Fibroblast of lung (primary cell): ENCODE measurements at places on chromosomes 12 and 14. TPM values are rescaled to one million over a fixed set of nuclear protein-coding genes. Genes with fewer than 3 reads are reported as not detected.

The CYP46A1 gene
- under 0.01 and 0.33 TPM in 2 replicates for total RNA-seq

The BCL2L14 gene
- not detected in 2 replicates for total RNA-seq

GRCh38 chr12:3204143-3204542, 127.0 kb downstream of the TSPAN9 start:
- DNase-seq: no peak

DNA sequence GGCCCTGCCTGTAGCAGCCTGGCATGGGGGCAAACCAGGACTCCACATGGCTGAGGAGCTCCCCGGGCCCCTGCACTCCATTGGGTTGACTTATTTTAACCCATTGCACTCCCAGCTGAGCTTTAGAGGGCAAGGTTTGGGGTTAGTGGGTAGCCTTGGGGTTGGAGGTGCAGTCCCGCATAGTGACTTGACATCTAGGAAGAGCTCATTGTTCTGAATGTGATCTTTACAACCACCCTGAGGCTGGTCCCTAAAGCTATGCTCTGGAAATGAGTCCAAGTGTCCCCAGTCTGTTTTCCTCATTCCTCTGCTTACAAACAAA, 36.4 kb downstream of the NFKBIA start:
- no peak for DNase-seq

- DNase-seq: no peak
Observed at GRCh38 chr12:10223208-10223607, 10.5 kb downstream of the GABARAPL1 start.

The CRACR2A gene
- 3.3 and 5.8 TPM in 2 replicates for total RNA-seq

The GYS2 gene
- not detected in 2 replicates for total RNA-seq

DNA sequence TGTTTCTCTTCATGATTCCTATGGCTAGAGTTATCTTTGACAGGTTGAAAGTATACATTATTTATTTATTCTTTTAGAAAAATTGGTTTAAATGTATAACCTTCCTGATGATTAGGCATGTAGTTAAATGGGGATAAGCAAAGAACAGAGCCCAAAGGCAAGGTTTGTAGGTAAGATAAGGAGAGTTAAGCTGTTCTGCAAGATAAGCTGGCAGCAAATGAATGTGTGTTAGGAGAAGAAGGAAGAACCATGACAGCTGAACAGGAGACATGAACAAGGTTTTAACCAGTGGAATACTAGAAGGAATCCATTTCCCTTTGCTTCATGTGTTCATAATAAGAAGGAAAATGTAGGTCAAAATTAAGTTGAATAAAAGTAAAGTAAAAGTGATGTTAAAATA, 1330.1 kb upstream of the USP15 start:
- no peak for DNase-seq

GRCh38 chr14:75196468-75196867, 20.1 kb upstream of the TMED10 start:
- DNase-seq: no peak

The RPS29 gene
- 1,182 and 1,369 TPM in 2 replicates for total RNA-seq

DNA sequence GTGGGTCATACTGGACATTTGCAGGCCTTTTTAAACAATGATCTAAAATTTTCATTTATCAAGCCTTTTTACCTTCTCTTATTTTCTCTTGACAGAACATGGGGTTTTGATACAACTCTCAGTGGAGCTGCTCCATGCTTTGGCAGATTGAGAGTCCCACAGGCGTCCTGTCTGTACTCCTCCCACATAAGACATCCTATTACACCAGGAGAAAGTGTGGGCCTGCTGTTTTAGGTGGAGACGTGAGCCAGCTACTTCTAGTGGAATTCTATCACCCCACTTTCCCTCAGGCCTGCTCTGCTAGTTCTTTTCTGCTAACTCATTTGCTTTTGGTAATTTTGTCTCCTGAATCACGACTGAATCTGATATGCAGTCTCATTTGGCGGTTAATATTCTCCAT, 33.5 kb upstream of the NRXN3 start:
- DNase-seq: no peak

The ENDOU gene
- total RNA-seq: 0.17 TPM in 1 of 2 replicates, not detected in the other

The FERMT2 gene
- 111 and 128 TPM in 2 replicates for total RNA-seq

The FSCB gene
- not detected in 2 replicates for total RNA-seq

The MYL2 gene
- not detected in 2 replicates for total RNA-seq

The C3AR1 gene
- total RNA-seq: 0.17 TPM in 1 of 2 replicates, not detected in the other

- DNase-seq: peak; percentile 1
Observed at GRCh38 chr12:139585-139984, 73.0 kb downstream of the IQSEC3 start.

DNA sequence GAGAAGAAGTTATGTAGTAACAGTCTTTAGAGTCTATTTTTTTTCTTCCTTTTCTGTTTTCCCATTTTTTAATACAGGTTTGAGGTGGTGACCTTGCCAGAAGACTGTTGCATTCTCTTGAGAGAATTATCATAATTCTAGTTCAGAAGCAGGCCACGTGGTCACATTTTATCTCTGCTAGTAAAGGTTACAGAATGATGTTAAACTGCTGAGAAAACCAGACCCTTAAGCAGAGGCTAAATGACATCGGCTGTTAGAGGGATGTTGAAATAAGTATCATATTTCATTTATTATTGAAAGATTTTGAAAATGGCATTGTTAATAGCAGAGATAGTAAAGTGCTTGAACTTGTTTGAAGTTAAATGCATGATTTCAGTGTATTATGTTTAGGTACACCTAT, 49.2 kb downstream of the BRMS1L start:
- peak; percentile 41 for DNase-seq

GRCh38 chr14:96962337-96962736, 165.2 kb downstream of the VRK1 start:
- no peak for DNase-seq

DNA sequence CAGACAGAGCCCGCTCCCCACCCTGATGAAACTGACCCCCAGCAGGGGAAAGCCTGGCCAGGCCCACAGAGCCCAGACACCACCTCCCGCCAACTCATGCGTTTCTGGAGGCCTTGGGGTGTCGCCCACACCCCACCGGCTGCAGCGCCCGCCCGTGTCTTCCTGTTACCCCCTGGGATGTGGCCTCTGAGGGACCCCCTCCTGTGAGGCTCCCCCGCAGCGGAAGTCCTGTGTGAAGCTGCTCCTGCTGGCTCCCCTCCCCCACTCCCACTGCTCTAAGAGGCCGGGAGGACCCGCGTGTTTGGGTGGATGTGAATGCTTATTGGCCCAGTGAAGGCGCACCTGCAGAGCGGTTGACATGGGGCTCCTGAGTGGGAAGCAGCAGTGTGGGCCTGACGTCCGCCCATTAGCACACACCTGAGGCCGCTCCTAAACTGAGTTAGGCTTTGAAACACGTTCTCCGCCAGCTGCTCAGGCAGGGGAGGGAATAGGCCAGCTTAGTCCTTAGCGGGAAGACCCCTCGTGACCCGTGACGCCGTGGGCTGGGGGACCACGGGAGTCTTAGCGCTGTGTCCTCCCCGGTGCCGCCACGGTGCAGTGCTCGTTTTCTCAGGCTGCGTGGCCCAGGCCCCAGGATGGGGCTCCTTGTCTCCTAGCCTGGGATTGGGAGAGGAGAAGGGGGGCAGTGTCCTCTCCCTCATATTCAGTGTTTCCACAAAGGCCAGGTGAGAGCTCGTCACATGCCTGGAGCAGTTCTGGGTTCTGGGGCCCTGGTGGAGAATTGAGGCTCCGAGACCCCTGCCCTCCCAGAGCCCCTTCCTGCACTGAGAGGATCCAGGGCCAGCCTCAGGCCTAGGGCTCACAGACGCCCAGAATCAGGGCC, 323.4 kb upstream of the SFSWAP start:
- DNase-seq: no peak

DNA sequence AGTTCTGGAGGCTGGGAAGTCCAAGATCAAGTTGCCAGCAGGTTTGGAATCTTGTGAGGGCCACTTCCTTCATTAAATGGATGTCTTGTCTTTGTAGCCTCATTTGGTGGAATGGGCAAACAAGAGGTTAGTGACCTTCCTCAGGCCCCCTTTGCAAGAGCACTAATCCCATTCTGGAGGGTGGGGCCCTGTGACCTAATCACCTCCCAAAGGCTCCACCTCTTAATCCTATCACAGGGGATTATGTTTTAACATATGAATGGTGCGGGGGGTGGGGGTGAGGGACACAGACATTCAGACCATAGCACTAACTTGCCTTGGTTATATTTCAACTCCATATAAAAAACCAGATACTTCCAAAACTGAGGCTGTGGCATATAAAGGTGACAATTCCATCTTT, 59.9 kb upstream of the PPP4R3A start:
- no peak for DNase-seq

DNA sequence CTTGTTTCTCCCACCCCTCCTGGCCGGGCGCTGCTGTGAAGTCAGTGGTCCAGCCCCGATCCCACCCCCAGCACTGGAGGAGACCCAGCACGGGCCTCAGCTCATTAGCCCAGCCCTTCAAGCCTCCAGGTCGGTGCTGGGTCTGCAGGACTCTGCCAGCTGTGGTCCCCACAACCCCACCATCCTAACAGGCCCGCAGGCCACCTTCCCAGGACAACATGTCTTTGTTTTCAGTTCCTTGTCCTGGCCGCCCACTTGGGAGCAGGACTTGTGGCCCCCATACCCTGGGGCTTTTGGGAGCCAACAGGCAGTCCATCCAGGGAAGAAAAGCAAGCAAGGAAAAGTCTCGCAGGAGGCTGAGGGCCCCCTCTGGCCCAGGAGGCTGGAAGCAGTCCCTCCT, 60.0 kb downstream of the HRK start:
- DNase-seq: no peak

DNA sequence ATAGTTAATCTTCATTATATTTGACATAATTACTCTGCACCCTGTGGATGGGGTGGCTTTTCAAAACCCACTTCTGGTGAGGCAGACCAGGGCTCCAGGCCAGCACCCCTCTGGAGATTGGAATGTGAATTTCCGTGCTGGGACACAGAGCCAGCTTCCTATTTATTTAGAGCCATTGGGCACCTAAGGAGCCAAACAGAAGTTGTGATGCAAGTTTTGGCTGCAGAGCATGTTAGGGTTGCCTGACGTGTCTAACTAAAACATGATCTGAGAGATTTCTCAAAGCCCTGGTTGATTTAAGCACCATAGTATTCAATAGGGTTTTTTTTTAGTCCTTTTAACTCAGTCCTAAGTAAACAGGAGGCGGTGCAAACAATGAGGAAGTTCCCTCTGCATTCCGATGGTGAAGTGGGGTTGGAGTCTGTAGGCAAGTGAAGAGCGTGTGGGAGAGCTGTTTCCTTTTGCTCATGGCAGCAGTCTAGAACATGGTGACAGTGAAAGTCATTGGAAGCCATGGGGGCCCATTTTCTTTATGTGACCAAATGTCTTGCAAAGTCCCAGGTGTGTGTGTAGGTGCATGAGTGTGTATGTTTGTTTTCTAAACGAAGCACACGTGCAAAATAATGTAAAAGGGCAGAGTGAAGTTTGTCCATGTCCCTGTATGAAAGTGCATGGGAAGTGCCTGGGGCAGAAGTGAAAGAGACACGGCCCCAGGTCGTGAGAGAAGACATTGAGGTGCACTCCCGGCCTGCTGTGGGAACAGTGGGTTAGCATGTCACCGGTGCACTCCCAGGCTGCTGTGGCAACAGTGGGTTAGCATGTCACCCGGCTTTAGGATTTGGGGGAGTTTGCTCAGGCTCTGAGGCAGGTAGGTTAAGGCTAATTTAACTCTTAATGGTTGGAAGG, 117.7 kb downstream of the PRKCH start:
- peak; percentile 37 for DNase-seq

GRCh38 chr14:80906336-80906735, 35.2 kb downstream of the CEP128 start:
- DNase-seq: no peak
